NCI-H345 (cell line): ENCODE measurements at places on chromosomes 1 and 21.

GRCh38 chr1:238129677-238130076, 239.0 kb upstream of the ZP4 start:
- DNase-seq: no peak

- DNase-seq: no peak
These were observed 451 bp downstream of the CHD5 start for GRCh38 chr1:6179564-6180175.

DNA sequence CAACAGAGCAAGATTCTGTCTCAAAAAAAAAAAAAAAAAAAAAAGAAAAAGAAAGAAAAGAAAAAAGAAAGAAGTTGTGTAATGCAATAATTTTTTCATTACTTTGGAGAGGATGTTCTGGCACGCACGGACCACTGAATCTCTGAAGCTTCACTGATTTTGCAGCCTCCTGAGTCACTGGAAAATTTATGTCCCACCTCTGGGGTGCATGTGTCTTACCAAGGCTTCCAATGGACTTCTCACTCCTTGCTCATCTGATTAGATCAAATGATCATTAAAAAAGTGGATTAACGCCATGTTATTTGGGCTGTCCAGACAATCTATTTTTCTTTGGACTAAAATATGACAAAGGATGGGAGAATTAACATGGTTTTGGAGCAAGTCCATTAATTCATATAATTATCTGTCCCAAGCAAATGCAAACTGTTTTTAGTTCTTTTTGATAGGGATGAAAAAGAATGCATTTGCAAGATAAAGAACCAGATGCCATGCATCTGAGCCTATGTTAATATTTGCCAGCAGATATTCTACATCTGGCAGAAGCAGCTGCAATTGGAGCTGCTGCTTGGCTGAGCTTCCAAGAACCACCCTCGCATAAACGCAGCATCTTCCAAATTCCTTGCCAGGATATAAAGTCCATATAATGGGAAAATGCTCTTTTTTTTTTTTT, 10.1 kb upstream of the MAP1LC3C start:
- no peak for DNase-seq

DNA sequence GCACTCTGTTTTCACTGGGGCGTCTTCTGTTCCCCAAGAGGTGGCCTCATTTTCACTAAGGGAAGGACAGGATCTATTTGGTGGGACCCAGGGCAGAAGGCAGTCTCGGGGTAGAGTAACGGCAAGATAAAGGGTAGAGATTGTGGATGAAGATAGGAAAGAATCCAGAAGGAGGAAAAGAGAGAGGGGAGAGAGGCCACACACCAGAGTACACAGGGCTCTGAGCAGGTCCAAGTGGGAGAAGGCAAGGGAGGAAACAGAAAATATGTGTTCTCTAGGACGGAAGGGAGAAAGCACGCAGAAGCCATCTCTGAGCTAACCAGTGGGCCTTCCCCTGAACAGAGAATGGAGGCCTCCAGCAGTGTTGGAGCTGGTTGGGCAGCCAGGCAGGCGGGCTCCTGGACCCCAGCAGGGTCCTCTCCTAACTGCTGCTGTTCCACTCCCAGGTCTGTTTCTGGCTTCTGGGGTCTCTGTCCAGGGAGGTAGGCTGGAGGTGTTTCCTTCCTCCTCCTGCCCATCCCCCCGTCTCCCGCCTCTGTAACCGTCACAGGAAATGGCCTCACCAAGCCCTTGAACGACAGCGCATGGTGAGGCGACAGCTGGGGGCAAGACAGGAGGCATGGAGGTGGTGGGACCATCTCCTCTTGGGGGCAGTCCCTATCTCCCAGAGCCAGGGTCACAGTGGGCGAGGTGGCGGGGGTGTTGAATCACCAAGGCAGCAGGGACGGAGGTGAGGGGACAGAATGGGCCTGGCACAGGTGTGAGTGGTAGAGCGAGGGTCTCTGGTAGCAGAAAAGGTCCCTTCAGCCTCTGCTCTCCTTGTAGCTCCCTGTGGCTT, 649 bp downstream of the PTPN7 start:
- DNase-seq: no peak

GRCh38 chr1:18726368-18726767, 95.7 kb downstream of the PAX7 start:
- DNase-seq: no peak

GRCh38 chr1:236099355-236099974, 34.6 kb upstream of the NID1 start:
- DNase-seq: no peak

DNA sequence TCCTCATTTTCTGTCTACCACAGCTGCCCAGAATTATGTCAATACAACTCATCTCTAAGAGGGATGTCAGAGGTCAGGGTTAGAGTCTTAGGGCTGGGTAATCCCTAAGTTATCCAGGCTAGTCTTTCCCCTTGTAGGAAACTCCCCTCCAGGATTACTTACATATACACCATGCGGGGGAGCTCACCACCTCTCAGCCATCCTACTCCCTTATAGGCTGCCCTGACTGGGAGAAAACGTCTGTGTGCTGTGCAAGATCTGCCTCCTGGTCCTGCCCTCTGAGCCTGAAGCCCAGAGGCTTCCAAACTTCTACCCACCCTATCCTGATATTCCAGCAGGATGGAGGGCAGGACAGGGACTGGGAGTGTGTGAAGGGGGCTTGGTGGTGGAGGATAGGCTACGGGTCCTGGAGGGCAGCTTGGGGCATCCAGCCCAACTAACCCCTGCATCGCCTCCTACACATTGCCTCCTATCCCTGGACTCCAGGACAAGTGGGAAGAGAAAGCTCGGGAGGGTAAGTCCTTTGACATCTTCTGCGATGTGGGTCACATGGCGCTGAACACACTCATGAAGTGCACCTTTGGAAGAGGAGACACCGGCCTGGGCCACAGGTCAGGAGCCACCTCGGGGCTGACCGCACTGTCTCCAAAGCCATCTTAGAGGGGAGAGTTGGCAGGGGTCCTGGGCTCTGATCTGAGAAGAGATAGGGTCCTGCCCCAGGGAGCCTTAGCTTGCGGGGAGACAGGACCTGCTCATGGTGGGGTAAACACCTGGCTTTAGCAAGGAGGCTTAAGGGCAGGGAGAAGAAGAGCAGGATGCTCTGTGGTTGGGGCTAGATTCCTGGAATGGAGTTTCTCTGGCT, 14.4 kb downstream of the CYP4B1 start:
- no peak for DNase-seq

GRCh38 chr21:33283203-33283602, 17.0 kb downstream of the IL10RB start:
- DNase-seq: no peak

DNA sequence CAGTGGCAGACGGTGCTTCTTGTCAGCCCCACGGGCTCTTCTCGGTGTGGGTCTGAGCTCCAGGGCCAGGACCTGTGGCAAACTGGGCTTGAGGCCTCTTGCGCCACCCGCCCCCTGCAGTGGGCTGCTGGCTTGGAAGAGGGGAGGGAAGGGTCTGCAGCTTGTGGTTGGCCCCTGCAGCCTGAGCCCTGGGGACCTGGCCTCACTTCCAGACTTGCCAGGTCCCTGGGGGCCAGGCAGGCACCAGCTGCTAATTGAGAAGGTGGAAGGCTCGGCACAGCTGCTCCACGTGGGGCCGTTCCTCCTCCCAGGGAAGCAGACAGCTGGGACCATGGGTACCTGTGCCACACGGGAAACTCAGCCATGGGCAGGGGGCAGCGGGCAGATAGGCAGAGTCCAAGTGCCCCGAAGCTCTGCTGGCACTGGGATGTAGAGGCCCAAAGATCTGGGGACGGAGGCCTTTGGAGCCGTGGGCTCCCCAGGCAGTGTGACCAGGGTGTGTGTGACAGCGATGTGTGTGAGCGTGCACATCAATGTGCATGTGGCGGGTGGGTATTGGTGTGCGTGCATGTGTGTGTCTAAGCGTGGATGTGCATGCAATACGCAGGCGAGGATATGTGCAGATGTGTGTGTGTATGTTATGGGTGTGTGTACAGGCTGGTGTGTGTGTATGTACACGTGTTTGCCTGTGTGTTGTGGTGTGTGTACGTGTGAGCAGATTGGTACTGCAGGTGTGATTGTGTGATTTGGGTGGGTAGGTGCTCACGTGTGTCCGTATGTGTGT, 39.3 kb downstream of the TP73 start:
- DNase-seq: peak; percentile 48

- peak; percentile 12 for DNase-seq
These were observed 12.4 kb downstream of the RNF220 start for GRCh38 chr1:44417351-44418021.

- DNase-seq: no peak
These were observed 248.6 kb downstream of the DNM3 start for GRCh38 chr1:172089768-172090510.

- no peak for DNase-seq
These were observed 36.5 kb upstream of the USH2A start for GRCh38 chr1:216459651-216460207.

- no peak for DNase-seq
These were observed 485.7 kb upstream of the BRINP3 start for GRCh38 chr1:190963321-190963720.

DNA sequence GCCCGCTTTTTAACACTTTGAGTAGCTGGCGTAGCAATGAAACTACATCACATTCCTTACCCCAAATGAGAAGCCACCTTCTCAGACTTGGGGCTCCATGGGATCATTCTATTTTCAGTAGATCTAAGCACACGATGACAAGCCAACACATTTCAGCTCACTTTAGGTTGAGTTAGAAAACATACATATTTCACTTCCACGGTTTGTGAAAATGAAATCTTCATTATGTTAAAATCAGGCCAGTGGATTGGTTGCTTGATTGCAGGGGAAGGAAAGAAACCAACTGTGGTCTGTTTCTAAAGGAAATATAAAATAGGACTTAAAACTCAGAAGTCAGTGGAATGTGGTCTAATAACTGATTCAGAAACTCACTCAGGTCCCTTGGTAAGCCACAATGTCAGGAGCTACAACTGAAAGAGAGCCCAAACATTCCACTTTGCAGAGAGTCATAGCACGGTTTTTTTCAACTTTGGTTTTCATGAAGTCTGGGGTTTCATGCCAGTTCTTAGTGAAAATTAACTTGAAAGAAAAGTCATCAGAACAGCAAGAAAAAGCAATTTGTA, 82.3 kb upstream of the TIAM1 start:
- DNase-seq: no peak

- no peak for DNase-seq
These were observed 16.4 kb downstream of the ATP5PO start for GRCh38 chr21:33899199-33899598.

DNA sequence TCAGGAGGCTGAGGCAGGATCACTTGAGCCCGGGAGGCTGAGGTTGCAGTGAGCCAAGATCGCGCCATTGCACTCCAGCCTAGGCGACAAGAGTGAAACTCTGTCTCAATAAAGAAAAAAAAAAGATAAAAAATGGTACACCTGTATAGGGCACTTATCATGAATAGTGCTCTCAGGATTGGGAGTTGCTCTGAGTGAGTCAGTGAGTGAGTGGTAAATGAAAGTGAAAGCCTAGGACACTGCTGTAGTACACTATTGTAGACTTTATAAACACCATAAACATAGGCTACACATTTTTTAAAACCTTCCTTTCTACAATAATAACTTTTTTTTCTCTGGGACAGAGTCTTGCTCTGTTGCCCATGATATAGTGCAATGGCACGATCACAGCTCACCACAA, 16.8 kb downstream of the PHTF1 start:
- DNase-seq: no peak

GRCh38 chr1:186819126-186819525, 9.6 kb upstream of the PLA2G4A start:
- no peak for DNase-seq

- no peak for DNase-seq
These were observed 89.5 kb upstream of the PGBD5 start for GRCh38 chr1:230515451-230516145.

GRCh38 chr1:12097321-12097720, 34.2 kb downstream of the TNFRSF8 start:
- DNase-seq: no peak

GRCh38 chr1:209367061-209367772, 216.3 kb upstream of the CAMK1G start:
- no peak for DNase-seq

DNA sequence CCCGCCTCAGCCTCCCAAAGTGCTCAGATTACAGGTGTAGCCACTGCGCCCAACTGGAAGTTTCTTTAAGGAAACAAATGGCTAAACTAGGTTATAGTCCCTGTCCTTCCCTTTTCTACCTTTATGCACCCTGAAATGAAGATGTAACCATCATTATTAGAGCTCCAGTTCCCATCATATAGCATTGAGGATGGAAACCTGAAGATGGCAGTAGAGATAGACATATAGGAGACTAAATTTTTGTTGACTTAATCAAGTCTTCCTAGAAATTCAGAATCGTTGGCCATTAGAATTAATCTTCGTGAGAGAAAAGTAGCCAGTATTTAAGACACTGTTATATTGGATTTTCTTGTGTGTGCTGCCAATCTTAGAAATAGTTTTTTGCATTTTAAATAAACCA, 1016.3 kb upstream of the NCAM2 start:
- DNase-seq: no peak

GRCh38 chr1:223731133-223731770, 18.9 kb downstream of the CAPN2 start:
- no peak for DNase-seq

DNA sequence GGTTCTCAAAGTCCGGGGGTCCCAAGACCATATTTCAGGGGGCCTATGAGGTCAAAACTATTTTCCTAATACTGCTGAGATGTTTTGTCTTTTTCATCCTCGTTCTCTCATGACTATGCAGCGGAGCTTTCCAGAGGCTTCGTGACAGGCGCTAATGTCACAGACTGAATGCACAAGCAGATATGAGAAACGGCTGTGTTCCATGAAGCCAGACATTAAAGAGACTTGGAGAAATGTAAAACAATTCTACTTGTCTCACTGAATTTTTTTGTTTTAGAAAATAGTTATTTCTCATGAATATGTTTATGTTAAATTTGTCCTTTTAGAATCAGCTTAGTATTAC, 10.3 kb downstream of the PIGP start:
- no peak for DNase-seq
